ENCODE measurements at places on chromosomes 16 and 17.

- no peak for DNase-seq
These were observed 111.4 kb upstream of the CDC42EP4 start for GRCh38 chr17:73423159-73423715.

- DNase-seq, result no peak
These were observed 348.7 kb upstream of the TNRC6C start for GRCh38 chr17:77609553-77610517.

GRCh38 chr17:51891936-51892335 lies 266.6 kb downstream of the CA10 start:
- no peak for DNase-seq

GRCh38 chr16:24538756-24539294 lies 541 bp upstream of the RBBP6 start:
- DNase-seq, result no peak

DNA sequence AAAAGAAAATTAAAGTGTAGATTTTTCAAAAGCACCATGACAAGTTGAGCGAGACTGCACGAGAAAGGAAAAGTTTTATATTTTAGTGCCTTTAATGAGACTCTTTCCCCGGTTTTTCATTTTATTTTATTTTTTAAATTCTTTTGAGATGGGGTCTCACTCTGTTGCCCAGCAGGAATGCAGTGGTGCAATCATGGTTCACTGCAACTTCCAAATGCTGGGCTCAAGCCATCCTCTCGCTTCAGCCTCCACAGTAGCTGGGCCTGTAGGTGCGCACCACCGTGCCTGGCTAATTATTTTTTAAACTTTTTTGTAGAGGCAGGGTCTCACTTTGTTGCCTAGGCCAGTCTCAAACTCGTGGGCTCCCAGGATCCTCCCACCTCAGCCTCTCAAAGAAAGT lies 5.7 kb upstream of the ATP2A3 start:
- DNase-seq, result no peak

DNA sequence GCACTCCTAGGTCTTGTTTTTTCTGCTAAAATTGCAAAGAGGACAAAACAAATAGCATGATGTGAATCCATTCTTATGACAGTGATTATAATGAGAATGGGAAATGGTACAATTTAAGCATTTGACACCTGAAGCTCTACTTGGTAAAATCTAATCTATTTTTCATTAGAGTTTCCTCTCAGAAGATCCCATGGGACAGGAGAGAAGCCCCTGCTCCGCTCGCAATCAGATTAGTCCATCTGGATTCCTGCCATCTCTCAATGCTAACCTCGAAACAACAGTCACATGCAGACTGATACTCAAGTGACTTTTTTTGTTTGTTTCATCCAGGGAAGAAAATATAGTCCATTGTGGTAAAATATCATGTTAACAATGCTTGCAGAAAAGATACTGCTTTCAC lies 107.4 kb upstream of the TOM1L1 start:
- DNase-seq, result no peak

DNA sequence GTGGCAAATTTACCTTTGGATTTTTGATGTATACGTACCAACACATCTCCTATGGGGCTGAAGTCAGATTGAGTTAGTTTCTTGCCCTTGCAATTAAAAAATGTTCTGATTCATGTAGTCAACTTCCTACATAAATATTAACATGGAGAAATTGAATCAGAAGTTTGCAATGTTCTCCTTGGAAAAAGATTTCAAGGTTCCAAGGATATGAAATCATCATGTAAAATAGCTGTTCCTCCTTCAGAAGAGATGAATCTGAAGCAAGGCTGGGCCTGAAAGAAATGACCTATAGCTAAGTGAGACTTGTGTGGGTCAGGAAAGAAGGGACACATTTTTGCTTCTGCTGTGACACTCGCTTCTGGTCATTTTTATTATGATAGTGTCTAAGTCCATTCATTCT lies 131.7 kb downstream of the RGS9 start:
- DNase-seq, result no peak

DNA sequence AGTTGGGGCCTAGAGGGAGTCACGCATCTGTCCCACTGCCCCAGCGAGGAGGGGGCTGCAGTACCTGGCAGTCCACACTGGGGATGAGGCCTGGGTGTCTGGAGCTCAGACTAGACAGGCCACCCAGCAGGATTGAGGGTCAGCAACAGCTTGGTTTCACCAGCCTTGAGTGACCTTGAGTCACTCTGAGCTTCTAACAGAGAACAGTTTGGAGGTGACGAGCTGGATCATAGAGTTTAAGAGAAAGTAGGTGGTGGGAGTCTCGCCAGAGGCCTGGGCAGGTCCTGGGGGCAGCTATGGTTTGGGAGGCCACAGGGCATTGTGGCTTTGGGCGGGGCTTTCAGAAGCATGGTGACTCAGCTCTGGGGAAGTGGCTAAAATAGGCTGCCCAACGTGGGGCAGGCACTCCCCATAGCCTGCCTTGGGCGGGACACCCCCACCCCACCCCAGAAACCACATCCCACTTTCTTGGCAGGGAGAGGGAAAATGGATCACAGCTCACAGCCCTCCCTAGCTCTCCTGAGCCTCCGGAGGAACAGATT lies 20.5 kb downstream of the CDC42EP4 start:
- no peak for DNase-seq

DNA sequence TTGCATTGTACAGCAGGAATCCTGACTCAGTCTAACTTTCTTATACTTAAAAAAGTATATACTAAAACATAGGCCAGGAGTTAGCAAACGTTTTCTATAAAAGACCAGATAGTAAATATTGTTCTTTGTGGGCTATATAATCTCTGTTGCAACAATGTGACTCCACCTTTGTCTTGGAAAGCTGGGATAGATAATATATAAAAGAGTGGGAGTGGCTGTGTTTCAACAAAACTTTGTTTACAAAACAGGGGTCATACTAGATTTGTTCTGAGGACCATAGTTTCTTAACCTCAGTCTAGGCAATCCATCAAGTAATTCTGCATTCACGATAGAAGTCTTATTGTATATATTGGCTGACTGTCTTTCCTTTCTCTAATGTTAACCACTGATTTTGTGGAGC lies 9.0 kb upstream of the TBC1D3B start:
- DNase-seq, result no peak

DNA sequence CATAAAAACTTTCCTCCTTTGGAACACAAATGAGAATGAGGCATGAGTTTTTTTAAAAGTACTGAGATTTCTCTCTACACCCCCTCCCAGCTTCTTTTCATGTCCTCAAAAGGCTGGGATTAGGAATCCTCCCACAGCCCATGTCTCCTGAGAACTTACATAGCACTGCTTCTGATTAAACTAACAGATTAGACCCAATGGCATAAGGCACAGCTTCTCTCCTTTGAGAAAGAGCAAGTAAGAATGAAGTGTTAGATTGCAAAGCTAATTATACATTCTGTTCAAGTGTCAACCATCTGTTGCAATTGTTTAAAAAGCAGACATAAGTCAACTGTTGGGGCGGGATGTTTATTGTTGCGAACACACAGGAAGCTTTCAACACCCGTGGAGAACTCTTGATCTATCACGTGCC lies 715.1 kb downstream of the CDH11 start:
- DNase-seq, result no peak

GRCh38 chr16:79980650-79981521 lies 380.3 kb upstream of the MAF start:
- no peak for DNase-seq

DNA sequence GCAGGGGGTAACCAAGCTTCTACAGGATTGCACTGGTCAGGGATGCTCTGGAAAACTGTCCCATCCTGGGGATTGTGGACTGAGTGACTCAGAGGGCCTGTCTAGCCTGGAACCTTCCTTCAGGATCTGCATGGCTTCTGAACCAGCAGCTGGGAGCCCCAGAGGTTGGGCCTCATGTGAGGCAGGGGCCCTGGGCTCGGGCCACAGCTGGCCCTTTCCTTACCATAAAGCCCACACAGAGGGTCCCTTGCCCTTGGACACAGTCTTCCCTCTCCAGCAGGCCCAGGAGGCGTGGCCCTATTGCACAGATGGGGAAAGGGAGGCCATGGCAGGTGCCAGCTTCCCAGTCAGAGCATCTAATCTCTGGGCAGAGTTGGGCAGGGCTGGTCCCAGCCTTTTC lies 30.5 kb downstream of the ADCY7 start:
- DNase-seq, result no peak

- no peak for DNase-seq
These were observed 21.8 kb downstream of the CACNA1H start for GRCh38 chr16:1174477-1175357.

DNA sequence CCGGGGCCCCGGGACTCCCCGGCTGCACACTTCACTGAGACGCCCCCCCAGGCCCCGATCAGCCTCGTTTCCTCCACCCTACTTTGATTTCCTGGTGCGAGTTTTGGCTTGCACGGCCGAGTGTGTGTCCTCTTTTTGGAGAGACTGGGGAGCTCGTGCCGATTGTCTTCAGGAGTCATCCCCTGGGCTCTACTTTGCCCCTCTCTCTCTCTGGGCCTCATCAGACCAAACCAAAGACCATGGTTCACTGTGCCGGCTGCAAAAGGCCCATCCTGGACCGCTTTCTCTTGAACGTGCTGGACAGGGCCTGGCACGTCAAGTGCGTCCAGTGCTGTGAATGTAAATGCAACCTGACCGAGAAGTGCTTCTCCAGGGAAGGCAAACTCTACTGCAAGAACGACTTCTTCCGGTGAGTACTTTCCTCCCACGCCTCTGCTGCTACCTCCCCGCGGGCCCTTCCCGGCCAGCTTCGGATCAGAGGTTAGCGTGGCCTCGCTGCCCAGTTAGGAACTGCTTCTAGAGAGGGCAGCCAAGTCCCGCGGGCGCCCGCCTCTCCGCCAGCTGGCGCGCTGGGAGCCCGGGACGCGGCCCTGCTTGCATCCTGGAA lies 787 bp downstream of the LHX1 start:
- DNase-seq, result no peak

DNA sequence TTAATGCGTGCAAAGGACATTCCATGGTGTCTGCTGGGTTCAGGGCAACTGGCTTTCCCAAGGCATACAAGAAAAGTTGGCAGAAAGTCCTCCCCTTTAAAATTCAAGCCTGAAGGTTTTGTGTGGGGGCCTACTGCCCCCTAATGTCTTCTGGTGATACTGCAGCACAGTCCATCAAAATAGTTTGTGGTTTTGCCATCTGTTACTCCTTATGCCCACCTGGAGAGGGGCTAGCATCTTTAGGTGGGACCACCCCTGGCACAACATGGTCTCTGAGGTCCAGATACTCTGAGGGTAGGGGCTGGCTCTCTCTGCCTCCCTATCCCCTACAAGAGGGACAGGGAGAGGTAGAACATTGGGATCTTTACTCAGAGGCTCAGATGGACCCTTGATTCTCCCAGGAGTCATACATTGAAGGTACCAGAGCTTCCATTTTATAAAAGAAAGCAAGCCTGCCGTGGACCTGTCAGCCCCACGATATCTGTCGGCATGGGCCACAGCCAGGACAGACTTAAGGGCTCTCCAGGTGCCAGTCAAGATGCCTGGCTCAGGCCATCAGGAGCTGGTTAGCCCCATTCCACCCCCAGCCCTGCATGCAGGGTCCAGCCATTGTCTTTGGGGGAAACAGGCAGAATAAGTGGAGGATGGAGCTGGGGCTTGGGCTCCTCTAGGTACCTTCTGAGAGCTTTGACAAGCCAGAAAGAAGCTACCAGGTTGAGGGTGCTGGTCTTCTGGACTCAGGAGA lies 6.3 kb downstream of the ESRP2 start:
- DNase-seq, result peak; percentile 51

GRCh38 chr17:16980813-16981731 lies 9.2 kb upstream of the TNFRSF13B start:
- DNase-seq, result no peak

GRCh38 chr16:69554495-69554894 lies 11.3 kb upstream of the NFAT5 start:
- no peak for DNase-seq

DNA sequence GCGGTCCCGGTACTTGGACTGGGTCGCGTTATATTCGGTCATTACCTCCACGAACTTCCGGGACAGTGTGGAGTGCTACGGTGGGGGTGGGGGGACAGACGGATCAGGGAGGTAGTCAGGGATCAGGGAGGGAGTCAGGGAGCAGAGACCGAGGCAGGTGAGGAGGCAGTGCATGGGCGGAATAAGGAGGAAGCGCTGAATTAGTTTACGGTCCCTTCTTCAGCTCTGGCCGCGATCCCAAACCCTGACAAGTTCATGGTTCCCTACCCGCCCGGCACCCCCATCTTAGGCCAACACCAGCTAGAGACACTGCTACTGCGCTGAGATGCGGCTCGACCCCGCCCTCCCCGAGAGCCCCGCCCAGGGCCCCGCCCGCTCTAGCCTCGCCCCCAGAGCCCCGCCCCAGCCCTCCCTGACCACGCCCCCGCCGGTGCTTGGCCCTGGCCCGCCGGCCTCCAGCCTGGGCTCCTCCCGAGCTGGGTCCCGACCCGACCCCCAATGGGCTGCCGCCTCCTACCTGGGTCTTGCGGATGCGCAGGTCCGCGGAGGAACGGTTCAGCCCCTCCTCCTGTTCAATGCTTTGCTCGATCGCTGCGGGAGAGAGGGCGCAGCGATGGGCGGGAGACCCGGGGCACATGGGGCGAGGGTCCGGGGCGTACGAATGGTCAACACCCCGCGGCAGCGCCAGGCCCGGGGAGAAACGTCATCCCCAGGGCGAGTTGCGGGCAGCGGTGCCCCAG lies 12.1 kb downstream of the HSD3B7 start:
- no peak for DNase-seq

GRCh38 chr17:74987909-74988711 lies 678 bp downstream of the CDR2L start:
- DNase-seq, result no peak

DNA sequence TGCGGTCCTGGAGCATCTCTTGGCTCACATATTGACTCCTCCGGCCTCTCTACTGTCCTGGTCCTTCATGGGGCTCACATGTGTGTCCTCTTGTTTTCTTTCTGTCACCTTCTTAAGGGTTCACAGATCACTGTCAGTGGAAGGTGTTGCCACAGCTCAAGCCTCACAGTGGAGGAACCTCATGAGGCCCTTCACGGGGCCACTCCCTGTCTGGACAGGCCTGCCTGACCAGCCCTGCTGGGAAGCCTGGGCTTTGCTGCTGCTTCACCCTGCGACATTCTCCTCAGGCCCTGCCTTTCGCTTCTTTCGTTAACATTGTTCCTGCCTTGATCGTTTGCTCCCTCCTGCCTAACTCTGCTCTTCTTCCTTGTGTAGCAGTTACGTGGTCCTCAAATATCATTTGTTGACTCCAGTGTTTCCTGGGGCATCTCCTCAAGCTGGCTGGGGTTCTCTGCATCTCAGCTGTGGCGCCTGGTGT lies 55.9 kb downstream of the WDR45B start:
- DNase-seq, result no peak

GRCh38 chr16:65318138-65318537 lies 196.3 kb upstream of the CDH11 start:
- no peak for DNase-seq

- DNase-seq, result no peak
These were observed 20.0 kb downstream of the ARHGAP23 start for GRCh38 chr17:38448208-38448771.
